Neural crest cell (in vitro differentiated cells): ENCODE measurements at places on chromosomes 1 and 21.

DNA sequence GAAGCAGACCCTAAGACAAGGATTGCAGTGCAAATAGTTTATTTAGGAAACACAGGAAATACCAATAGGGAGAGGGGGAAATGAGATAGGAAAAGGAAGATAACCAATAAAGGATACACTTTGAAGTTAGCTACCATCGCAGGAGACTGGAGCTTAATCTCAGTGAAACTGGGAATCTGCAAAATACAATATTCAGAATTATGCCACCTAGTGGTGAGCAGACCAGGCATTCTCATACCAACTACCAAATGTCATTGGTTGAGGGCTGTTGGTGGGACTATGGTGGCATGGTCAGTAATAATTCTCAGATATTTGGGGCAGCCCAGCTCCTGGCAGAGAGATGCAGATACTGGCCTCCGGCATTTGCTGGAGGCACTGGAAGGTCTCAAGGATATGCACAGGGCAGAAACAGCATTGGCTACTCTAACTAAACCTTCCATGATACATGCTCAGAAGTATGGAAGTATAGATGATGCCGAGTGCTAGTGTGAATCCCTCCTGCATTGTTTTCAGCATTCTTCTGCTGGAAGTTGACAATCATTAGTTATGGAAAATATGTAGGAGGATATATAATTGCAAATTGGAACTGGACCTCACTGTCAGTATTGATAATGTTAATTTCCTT, 11.8 kb upstream of the ZFP69B start:
- peak; percentile 18 for DNase-seq

GRCh38 chr1:110012100-110012780, 22.2 kb upstream of the STRIP1 start:
- no peak for DNase-seq

- peak; percentile 26 for DNase-seq
These were observed 1.8 kb upstream of the CYB5R1 start for GRCh38 chr1:202968895-202969295.

DNA sequence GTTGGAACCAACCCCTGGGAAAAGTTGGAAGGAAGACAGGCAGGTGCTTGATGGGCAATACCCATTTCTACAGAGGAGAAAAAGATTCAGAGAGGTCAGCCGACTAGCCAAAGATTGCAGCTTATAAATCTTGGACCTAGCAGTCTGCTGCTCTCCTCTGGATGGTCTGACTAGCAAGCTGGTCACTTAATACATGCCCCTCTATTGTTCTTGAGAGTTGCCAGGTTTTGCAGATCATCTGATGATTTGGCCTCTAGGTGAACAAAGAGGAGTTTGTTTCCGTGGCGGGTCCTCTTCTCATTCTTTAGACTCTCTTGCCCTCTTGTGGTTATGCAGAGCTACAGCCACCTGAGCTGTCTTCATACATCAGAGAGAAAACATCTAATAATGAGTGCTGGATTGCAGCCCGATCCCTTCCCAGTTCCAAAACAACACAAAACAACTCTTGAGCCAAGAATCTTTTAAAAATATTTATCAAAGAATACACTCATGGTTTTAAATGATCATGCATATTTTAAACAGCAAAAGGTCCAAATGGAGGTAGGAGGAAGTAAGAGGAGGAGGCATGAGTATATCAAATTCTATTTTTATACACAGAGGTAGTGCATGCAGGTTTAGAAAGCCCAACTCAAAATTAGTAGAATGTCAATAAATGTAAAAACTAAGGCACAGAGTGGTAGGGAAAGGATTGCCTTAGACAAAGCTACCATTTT, 115.7 kb downstream of the SLC30A10 start:
- peak; percentile 47 for DNase-seq

GRCh38 chr1:74858136-74858535, 125.2 kb downstream of the TYW3 start:
- no peak for DNase-seq

- DNase-seq, result no peak
These were observed 211.9 kb upstream of the VAMP3 start for GRCh38 chr1:7558921-7559869.

DNA sequence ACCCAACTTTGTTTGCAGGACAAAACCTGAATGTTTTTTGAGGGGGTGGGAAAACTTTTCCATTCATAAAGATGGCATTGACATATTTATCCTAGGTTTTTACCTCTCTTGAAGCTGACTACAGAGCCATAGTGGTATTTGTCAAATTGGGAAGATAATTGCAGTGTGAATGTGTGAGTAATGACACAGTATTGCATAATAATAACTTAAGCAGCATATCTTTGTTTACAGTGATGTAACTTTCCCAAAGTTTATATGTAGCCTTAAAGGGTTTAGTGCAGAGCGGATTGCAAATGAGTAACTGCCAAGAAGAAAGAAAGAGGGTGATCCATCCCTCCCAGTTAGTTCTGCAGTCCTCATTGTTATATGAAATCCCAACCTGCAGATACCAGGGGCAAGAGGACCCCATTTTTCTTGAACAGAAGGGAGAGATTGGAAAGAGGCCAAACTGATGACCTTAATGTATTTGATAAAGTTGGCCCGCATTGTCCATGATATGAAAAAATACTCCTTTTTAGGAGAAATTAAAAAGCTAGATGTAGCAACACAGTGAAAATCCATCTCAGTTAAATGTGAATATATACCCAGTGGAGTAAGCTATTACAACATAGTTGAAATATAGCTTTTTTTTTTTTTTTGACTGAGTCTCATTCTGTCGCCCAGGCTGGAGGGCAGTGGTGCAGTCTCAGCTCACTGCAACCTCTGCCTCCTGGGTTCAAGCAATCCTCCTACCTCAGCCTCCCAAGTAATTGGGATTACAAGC, 23.7 kb upstream of the NFIA start:
- DNase-seq, result no peak

DNA sequence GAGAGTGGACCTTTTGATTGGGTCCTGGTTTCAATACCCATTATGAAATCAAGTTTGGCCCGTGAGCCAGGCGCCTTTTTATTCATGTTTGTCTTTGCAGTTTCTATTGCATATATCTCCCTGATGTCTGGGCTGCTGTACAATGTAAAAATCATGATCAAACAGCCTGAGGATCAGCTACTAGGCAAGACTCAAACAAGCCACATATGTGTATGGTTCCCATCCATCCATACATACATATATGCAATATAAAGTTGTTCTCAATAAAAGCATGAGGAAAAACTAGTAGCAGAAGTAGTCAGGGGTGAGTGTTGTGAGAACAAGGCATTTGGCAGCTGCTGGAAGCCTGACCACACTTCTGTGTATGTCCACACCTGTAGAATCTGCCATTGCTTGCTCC, 562.4 kb upstream of the USP24 start:
- no peak for DNase-seq

GRCh38 chr1:5967351-5968160, 24.7 kb downstream of the NPHP4 start:
- DNase-seq, result no peak

GRCh38 chr1:58928514-58928913, 144.7 kb upstream of the JUN start:
- no peak for DNase-seq

DNA sequence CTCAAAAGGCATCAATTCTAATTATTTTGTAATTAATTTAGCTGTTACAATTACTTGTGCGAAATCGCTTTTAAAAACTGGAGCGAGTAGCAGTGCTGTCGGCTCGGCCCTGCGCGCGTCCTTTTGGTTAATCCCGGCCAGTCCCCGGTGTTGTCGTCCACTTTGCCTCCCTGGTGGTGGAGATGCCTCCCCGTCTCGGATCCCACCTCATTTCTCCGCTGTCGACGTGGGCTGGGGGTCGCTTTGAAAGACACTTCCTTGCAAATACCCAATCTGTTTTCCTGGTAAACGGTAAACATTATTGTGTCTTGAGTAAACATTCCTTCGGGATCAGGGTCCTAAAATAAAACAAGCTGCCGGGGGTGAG, 3.7 kb downstream of the FOXD3 start:
- DNase-seq, result peak; percentile 35

GRCh38 chr1:65112811-65113210, 35.2 kb upstream of the AK4 start:
- no peak for DNase-seq

DNA sequence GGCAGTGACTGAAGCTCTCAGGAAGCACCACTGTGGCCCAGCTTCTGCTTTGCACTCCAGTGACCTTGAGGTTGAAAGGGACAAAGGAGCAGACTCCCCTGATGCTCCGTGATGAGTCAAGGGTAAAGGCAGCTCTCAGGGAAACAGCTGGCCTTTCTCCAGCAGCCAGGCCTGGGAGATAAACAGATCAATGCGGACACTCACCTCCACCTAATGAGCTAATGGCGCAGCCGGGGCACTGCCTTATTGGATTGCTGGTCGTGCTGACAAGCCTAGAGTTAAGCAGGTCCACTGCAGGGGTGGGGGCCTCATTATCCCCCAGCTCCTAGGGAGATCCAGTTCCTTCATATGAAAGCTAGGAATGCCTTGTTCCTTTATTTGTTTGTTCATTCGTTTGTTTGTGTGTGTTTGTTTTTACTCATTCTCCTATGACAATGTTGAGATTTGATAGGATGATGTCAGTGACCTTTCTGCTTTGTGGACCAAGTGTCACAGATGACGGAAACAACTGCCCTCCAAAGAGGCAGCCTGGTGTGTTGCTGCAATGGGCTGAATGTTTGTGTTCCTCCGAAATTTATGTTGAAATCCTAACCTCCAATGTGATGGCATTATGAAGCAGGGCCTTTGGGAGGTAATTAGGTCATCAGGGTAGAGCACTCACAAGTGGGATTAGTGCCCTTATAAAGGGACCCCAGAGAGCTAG, 141.4 kb upstream of the BEND5 start:
- DNase-seq, result no peak

GRCh38 chr1:240174734-240175133, 83.1 kb downstream of the FMN2 start:
- no peak for DNase-seq

DNA sequence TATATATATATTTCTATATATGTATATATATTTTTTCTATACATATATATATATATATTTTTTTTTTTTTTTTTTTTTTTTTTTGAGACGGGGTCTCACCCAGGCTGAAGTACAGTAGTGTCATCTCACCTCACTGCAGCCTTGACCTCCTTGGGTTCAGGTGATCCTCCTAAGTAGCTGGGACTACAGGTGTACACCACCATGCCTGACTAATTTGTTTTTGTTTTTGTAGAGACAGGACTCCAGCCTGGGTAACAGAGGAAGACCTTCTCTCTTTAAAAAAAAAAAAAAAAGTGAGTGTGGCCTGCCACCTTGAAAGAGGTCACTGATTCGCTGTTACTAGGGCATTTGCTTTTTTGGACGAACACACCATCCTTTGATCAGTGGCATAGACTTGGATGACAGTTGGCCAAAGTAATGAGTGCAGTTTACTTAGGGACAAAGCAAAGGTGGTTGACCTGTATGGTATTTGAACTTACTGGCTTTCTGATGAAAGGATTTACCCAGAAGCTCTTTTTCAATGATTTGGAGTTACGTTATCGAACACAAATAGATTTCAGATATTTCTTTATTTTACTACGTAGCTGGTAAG, 10.8 kb downstream of the SLC25A33 start:
- no peak for DNase-seq

- no peak for DNase-seq
These were observed 176.2 kb downstream of the ROR1 start for GRCh38 chr1:63950023-63950422.

GRCh38 chr1:77929806-77930205, 41.4 kb downstream of the NEXN start:
- no peak for DNase-seq

GRCh38 chr1:154843636-154844296, 26.3 kb downstream of the KCNN3 start:
- DNase-seq, result no peak

- DNase-seq, result no peak
These were observed 6.6 kb upstream of the FOXE3 start for GRCh38 chr1:47409311-47410067.

DNA sequence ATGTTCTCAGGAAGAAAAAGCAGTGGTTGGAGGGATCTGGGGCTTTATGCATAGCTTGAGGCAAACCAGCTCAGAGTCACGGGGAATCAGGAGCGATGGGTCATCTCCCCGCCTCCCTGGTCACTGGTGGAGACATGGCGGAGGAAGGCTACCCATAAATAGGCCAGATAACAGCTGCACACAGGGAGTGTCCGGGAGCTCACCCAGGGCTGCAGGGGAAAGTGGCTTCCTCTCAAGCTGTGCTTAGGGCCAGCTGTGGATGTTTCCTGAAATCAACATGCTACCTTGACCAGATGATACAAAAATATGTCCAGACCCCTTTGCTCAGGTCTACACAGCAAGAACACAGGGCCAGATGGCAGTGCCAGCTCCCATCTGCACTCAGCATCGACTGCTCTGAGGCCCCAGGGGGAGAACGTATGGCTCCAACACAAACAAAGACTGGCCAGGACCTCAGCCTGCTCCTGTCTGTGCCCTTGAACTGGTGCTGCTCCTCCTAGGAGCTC, 27.1 kb upstream of the RERE start:
- DNase-seq, result no peak
